ENCODE measurements at places on chromosomes 4 and X. TPM values are rescaled to one million over a fixed set of nuclear protein-coding genes. Genes with fewer than 3 reads are reported as not detected.

MAGEC1 gene
- total RNA-seq: 0.04 TPM

UGT2B15 gene
- total RNA-seq: 0.14 TPM

BMX gene
- not detected for total RNA-seq

MSANTD1 gene
- total RNA-seq: 0.13 TPM

UGT8 gene
- total RNA-seq: 0.13 TPM

DDX60 gene
- 1.5 TPM for total RNA-seq

DCLK2 gene
- total RNA-seq: 11.2 TPM

ARAP2 gene
- total RNA-seq: 0.36 TPM

SLC34A2 gene
- not detected for total RNA-seq

TNIP3 gene
- total RNA-seq: 0.71 TPM

MFAP3L gene
- 6.2 TPM for total RNA-seq

HADH gene
- 24.4 TPM for total RNA-seq

IGSF1 gene
- 0.24 TPM for total RNA-seq

MAGEA2 gene
- not detected for total RNA-seq

LNX1 gene
- total RNA-seq: not detected

KCNE5 gene
- not detected for total RNA-seq

CT45A10 gene
- 0.29 TPM for total RNA-seq

HPGDS gene
- not detected for total RNA-seq

PLAC8 gene
- 1.3 TPM for total RNA-seq

MID1 gene
- 47.8 TPM for total RNA-seq

NCBP2L gene
- not detected for total RNA-seq

RFC1 gene
- 17.3 TPM for total RNA-seq

XPNPEP2 gene
- not detected for total RNA-seq

BEX5 gene
- not detected for total RNA-seq

SMPX gene
- not detected for total RNA-seq

RBMXL3 gene
- not detected for total RNA-seq

AMTN gene
- total RNA-seq: 0.09 TPM

HTT-AS gene
- not detected for total RNA-seq

CASK gene
- total RNA-seq: 21.6 TPM

SUV39H1 gene
- 22.1 TPM for total RNA-seq

PRSS48 gene
- total RNA-seq: not detected

CXCL11 gene
- total RNA-seq: 0.23 TPM

ADGRA3 gene
- 19.4 TPM for total RNA-seq

IQCM gene
- not detected for total RNA-seq

KIF4A gene
- total RNA-seq: 28.9 TPM

Measured in A549 treated with CpdA at 1 μM for 4 hours (cell line).